ENCODE measurements at places on chromosomes 13 and 19. TPM values are rescaled to one million over a fixed set of nuclear protein-coding genes. Genes with fewer than 3 reads are reported as not detected.

The SLC17A7 gene
- 0.46 TPM for total RNA-seq

The NKG7 gene
- total RNA-seq: not detected

The FGF22 gene
- total RNA-seq: 0.95 TPM

The GRK1 gene
- not detected for total RNA-seq

The TRAPPC5 gene
- 102 TPM for total RNA-seq

The CNMD gene
- not detected for total RNA-seq

The CGB5 gene
- total RNA-seq: 1.4 TPM

The MBD3L3 gene
- total RNA-seq: not detected

The TRPM4 gene
- total RNA-seq: 9.5 TPM

The HSPB6 gene
- 0.10 TPM for total RNA-seq

All from A549 treated with RU486 at 1 μM for 4 hours (cell line).